Bronchial epithelial cell (primary cell): ENCODE measurements at places on chromosomes 1 and 21.

DNA sequence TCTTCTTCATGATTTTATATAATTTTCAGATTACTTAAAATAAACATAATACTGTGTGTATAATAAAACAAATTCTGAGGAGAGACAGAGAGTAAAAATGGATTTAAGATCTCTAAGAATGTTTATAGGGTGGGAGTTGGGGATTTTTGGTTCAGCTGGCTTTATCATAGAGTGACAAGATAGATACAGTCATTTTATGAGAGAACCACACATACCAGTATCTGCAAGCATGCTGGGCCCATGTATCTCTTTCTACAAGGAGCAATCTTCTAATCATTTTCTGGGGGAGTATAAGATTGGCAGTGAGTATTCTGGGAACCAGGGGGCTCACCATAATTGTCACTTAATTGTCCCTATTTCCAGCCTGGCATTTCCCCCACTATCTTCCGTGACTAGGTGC, 64.3 kb upstream of the DUSP10 start:
- DNase-seq = no peak

GRCh38 chr21:36369064-36369685, 16.0 kb upstream of the CHAF1B start:
- no peak for DNase-seq

DNA sequence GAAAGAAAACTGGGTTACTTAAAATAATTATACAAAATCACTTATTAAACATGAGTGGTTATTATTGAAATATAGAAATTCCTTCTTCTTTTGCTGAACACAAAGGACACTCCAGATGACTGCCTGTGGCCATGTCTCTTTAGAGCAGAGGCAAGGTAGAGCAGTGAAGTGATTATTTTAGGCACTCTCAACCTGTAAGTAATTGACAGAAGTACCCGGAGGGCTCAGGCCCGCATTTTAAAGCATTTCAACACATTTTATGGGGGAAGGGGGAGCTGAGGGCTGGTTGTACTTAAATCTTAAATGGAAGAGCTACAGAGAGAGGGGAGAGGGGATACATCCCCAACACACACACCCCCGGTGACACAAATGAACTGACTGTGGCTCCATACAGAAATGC, 10.2 kb downstream of the OSCP1 start:
- DNase-seq = no peak

DNA sequence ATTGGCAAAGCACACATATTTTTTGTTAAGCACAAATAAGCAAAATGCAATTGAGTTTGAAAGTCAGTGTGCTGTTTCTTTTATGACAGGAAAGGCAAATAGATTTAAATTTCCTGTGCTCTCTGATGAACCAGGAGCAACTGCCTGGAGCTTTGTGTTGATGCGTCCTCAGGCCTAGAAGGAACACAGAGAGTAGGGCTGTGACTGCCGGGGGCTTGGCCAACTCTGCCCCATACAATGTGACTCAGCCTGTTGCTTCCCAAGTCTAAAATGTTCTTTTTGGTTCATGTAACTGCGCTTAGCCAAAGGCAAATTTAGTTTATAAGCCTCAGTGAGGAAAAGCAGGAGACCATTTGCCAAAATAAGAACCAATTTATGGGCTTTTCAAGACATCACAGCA, 37.5 kb downstream of the TOR1AIP2 start:
- no peak for DNase-seq

DNA sequence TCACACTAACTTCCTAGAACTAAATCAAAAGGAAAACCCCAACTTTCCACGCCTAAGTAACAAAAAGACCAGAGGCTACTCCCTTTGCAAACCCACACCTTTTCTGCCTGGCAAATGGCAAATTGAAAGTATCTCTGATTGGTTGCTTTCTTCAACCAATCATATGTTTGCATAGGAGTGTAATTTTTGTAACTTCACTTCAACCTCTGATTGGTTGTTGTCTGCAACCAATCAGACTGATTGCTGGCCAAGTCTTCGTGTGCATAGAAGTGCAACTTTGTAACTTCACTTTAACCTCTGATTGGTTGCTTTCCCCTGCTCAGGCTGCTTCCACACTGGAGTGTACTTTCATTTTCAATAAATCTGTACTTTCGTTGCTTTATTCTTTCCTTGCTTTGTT, 36.9 kb upstream of the PADI2 start:
- no peak for DNase-seq

GRCh38 chr1:237879195-237879594, 11.5 kb downstream of the ZP4 start:
- DNase-seq = peak; percentile 95

DNA sequence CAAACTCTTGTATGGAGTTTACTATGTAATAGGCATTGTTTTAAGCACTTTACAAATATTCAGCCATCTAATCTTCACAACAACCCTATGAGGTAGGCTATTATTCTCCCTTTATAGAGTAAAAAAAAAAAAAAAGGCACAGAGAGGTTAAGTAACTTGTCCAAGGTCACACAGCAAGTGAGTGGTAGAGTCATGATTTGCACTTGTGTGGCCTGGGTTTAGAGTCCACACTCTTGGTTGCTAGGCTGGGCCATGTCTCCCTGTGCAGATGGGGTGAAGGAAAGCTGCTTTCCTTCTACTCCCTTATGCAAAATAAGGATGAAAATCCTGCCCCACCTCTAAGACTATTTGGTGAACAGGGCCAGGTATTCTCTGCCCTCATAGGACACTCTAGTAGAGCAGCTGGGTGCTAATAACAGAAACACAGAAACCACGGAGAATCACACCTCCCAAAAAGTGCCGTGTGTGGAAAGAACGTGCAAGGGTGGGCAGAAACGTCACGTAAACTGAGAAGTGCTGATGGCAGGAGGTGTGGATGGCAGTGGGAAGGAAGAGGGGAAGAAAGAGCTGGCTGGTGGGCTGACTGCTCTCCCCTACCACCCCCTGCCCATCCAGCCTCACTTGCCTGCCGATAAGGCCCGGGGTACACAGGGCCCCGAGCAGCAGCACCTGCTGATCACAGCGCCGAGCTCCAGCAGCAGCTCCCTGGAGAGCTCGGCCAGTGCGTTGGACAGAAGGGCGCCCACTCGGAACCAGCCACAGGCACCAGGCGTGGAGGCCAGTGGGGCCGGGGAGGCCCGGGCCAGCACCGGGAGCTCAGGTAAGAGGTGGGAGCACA, 28.3 kb upstream of the VPS13D start:
- DNase-seq = no peak

DNA sequence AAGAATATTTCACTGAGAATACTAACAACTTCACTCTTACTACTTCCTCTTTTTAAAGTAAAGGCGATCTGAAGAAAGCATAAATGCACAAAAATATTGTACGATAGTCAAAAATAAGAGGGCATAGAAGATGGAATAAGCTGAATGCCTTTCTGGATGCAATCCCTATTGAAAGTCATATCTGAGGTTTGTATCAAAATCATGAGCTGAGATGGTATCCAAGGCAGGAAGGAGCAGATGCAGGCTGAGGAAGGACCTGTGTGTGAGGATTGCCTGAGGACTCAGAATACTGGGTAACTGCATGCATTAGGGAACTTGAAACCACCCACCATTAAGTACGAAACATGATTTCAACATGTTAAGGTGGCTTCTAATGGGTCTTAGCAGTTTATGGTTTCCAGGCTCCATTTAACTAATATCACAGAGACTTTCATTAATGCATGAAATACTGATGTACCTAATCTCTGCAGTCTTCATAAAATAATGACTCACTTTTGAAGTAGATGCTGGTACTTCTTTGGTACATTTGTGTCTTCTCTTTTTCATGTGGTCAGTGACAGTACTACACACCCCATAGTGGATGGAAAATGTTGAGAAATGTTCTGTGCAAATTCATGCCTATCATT, 29.6 kb upstream of the RGS1 start:
- no peak for DNase-seq

DNA sequence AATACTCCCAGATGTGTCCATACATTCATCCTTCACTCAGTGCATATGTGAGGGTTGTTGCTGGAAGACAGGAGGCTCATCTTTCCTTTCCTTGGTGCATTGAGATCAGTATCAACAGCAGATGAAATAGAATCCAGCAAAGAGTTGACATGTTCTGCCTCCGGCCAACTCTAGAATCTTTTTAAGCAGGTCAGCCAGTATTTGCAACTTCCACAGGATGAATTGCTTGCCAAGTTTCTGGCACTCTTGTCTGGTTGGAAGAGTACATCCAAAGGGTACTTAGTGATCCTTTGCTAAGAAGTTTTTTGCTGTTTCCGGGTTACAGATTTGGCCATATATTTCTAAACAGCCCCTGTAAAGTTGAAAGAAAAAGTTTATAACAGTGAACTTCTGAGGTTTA, 21.1 kb downstream of the SYNC start:
- no peak for DNase-seq

GRCh38 chr1:178537382-178538090, 24.6 kb downstream of the TEX35 start:
- no peak for DNase-seq

DNA sequence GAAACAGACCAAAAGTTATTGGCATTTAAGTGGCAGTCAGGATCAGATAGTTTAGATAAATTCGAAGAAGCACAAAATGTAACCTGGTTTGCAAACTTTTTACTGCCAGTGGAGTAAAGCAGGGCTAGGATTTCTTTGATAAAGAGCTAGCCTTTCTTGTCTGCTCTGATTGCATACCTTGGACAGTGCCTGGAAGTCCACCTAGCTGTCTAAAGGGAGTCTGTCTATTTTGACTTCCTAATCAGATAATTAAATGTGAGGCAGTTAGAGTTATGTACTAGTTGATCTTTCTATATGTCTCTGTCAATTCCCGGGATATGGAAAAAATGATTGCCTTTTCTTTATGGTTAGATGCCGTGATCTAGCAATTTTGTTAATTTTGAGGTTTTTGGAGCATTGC, 4.1 kb downstream of the GPSM2 start:
- peak; percentile 65 for DNase-seq

DNA sequence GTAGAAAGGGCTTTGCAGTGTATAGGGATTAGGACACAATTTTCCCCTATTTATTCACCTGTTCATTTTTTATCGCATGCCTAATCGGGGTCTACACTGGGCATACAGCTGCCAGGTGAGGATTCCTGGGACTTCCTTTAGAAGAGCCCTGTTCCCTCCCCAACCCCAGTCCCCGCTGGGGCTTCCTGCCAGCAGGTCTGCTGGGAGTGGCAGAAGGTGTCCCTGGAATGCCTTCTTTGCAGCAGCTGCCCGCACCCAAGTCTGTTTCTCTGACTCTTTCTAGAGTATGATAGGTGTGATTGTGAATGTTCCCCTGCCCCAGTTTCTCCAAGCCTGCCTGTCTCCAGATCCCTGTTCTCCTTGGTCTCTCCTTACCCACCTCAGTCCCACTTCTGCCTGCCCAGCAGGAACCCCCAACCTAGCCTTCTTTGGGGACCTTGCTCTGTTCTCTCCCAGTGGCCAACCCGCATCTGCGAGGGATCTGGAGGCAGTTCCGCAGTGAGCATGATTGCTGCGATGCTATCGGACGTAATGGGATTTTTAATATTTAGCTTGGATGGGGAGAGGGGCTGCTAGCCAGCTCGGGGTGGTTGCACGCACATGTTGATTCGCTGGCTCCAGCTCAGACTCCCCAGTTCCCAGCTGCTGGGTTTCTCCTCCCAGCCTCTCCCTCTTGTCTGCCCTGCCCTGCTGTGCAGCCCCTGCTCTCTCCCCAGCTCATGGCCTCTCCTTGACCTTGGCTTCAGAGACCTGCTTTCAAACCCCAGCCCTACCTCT, 79.8 kb downstream of the EPHB2 start:
- peak; percentile 9 for DNase-seq

- DNase-seq = no peak
Measured at GRCh38 chr1:33056426-33056825, 19.7 kb upstream of the AK2 start.

DNA sequence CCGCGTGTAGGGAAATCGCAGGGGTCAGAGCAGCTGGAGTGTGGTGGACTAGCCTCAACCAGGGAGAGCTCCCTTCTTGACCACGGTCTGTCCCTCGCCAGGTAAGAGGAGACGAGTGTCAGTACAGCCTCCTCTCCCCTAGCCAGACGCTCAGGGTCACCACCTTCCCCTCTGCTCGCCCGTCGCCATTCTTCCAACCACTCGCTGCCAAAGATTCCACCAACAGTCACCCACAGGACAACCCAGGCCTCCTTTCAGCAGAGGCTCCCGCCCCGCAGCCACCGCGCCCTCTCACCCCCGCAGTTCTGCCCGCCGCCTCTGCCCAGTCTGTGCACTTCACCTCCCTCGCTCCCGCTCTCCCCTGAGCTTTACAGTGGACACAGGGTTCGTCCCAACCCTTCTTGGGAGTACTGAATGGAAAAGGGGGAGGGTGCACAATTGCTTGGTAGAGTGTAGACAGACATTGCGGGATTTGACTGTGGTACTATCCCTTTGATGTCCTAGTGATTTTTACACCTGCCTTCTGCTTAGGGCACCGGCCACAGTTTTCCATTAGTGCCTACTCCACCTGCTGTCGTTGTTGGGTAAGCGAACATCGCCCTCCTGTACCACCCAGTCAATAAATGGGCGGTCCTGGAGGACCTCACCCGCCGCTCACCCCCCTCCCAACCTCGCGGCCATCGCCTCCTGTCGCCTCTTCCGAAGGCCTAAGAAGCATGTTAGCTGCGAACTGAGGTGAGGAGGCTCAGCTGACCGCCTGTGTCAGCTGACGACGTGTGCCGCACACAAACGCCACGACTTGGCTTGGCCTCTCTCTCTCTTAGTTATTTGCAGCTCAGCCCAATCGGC, 9.2 kb upstream of the NBPF11 start:
- no peak for DNase-seq

- DNase-seq = peak; percentile 95
Measured at GRCh38 chr1:52238474-52238873, 96.6 kb downstream of the ZFYVE9 start.

DNA sequence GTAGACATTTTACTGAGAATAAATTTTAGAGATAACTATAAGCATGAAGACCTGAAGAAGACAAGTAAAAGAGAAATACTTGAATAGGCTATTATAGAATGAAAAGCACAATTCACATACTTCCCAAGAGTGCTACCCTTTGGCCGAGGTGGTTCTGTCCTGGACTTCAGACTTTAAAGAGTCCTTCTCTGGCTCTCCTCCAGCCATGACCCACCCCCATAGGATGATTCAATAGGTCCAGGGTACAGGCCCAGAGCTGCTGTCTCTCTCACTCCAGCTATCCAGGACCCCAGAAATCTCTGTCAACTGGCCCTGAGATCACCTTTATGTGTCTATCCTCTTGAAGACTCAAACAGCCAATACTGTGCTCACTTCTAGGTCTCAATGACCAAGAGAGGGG, 1.3 kb upstream of the SMCP start:
- no peak for DNase-seq

- DNase-seq = no peak
Measured at GRCh38 chr1:224957696-224958095, 28.2 kb downstream of the DNAH14 start.
